HepG2 (cell line): ENCODE measurements at places on chromosomes 5 and 9.

DNA sequence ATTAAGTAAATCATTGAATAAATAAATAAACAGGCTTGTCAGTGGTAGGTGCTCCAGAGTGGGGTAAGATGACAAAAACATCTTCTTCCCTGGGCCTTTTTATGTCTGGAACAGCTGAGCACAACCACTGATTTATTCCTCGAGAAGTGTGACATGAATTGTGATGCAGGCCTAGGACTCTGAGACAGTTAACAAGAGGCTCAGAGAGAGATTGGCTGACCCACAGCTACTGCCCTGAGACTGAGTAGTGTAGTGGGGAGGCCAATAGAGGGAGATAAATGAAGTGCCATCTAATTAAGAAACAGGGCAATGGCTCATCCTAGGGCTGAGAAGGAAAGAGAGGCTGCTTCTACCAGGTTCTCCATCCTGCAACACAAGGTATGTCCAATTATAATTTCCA lies 369.3 kb upstream of the TRPC7 start:
- no peak for DNase-seq
- no peak overlapping the region for H3K4me3 ChIP-seq
- H3K4me1 ChIP-seq, result no peaks in the 10 kb centered on the region
- no peaks in the 10 kb centered on the region for H3K36me3 ChIP-seq

GRCh38 chr9:115850548-115851304 lies 302.9 kb upstream of the PAPPA start:
- H3K4me1 ChIP-seq, result no peaks in the 10 kb centered on the region
- no peak overlapping the region for H3K27ac ChIP-seq
- DNase-seq, result no peak
- H3K27me3 ChIP-seq, result no peaks in the 10 kb centered on the region

- no peaks in the 10 kb centered on the region for H3K36me3 ChIP-seq
- H3K27me3 ChIP-seq, result no peaks in the 10 kb centered on the region
- no peaks in the 10 kb centered on the region for H3K4me1 ChIP-seq
- no peak overlapping the region for H3K4me3 ChIP-seq
- no peak overlapping the region for H3K27ac ChIP-seq
Observed at GRCh38 chr5:77095189-77095588, 8.1 kb upstream of the ZBED3 start.

DNA sequence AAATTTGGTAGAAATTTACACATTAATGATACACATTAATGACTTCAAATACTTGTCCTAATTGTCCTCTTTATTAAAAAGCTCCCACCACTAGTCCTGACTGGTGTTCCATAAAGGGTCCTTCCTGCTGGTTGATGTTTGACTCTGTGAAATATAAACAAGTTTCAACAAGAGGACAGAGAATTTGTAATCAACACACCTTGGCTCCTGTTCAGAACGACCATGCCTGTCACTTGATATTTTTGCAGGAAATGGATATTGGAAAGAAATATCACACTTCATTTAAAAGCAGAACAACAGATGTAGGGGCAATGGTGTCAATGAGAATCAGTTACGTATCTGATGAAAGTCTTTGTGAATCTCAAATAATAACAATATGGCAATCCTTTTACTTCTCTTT lies 211.7 kb downstream of the ENC1 start:
- H3K27me3 ChIP-seq, result no peaks in the 10 kb centered on the region
- H3K4me3 ChIP-seq, result no peak overlapping the region
- no peak for DNase-seq
- peaks cover 22% of the 10 kb centered on the region for H3K4me1 ChIP-seq

GRCh38 chr5:56482363-56482762 lies 249.2 kb upstream of the ANKRD55 start:
- H3K4me1 ChIP-seq, result peaks cover 56% of the 10 kb centered on the region
- H3K36me3 ChIP-seq, result no peaks in the 10 kb centered on the region
- H3K4me3 ChIP-seq, result no peak overlapping the region
- peak overlapping the region; percentile 96 for H3K27ac ChIP-seq

DNA sequence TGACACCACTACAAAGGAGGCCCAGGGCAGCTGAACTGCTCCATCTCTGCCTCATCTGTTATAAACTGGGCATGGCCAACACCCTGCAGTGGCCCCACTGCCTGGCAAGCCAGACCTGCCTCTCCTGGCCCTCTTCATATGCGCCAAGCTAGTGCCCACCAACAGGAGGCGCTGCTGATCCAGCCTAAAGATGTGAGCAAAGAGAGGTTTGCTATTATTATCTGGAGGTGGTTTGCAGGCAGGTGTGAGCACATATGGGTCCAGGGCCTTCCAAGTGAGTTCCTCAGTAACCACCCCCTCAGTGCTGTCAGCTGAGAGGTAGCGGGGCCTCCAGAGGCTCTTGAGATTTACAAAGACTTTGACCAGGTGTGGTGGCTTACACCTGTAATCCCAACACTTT lies 232.2 kb downstream of the SYK start:
- H3K27ac ChIP-seq, result no peak overlapping the region
- H3K4me3 ChIP-seq, result no peak overlapping the region
- peak; percentile 13 for DNase-seq
- H3K4me1 ChIP-seq, result peaks cover 44% of the 10 kb centered on the region
- no peaks in the 10 kb centered on the region for H3K27me3 ChIP-seq
- H3K36me3 ChIP-seq, result no peaks in the 10 kb centered on the region

GRCh38 chr9:119758241-119758640 lies 389.0 kb upstream of the BRINP1 start:
- no peak overlapping the region for H3K4me3 ChIP-seq
- no peaks in the 10 kb centered on the region for H3K27me3 ChIP-seq
- no peaks in the 10 kb centered on the region for H3K36me3 ChIP-seq
- DNase-seq, result no peak

DNA sequence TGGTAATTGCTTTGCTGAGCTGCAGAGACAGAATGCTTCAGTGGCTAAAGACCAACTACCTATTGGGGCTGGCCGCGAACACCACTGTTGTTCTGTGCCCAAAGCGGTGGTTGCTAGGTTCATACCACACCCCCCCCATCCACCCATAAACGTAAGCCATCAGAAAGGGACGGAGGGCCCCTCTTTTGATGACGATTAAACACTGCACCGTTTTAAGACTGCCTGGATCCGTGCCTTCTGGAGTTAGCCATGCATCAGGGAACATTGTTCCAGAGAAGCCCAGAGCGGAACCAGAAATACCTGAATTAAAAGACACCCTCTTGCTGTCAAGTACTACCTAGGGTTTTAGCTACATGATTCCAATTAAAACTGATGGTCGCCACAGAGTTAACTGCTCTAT lies 369.1 kb upstream of the DAP start:
- no peak overlapping the region for H3K27ac ChIP-seq
- no peaks in the 10 kb centered on the region for H3K36me3 ChIP-seq
- H3K4me1 ChIP-seq, result no peaks in the 10 kb centered on the region
- peaks cover 3% of the 10 kb centered on the region; the same call in 1 of the 3 replicates for H3K27me3 ChIP-seq
- DNase-seq, result no peak

DNA sequence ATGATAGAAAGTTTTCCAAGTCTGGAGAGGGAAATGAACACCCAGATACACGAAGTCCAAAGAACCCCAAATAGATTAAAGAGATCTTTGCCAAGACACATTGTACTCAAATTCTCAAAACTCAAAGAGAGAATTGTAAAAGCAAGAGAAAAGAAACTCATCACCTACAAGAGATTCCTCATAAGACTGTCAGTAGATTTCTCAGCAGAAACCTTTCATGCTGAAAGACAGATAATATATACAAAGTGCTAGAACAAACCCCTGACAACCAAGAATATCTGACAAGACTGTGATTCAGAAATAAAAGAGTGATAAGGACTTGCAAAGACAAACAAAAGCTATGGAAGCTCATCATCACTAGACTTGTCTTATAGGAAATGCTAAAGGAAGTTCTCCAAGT lies 326.7 kb upstream of the ZNF608 start:
- no peak for DNase-seq
- no peaks in the 10 kb centered on the region for H3K4me1 ChIP-seq
- no peaks in the 10 kb centered on the region for H3K27me3 ChIP-seq
- no peak overlapping the region for H3K4me3 ChIP-seq
- H3K27ac ChIP-seq, result no peak overlapping the region

DNA sequence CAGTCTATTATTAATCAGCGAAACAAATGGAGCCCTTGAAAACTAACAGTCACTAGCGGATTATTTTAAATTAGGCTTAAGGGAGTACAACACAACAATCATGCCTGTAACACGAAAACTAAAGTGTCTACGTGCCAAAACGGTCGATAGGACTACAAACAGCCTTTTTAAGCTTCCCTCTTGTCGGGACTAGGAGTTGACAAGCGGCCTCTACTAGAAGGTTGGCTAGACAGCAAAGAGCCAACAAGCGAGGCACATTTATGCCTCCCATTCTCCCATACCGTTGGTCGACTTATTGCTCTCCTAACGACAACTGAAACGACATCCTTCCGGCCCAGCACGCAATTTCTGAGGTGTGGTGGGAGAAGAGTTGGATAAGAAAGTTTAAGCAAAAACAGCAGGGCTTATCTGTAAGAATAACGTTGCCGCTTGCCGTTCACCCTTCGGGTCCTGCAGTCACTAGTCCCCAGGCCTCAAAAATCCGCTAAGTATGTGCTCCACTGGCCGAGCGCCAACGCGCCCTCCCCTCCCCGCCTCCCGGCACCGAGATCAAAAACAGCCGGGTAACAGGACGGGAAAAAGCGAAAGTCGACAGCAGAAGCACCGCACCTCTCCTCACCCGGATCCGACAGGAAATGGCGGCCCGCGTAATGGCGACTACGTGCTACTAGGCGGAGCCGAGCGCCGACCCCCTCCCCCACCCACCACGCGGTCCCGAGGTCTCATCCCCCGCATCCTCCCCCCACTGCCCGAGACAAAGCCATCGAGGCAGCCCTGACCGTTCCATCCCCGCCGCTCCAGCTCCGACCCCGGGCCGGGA lies 813 bp downstream of the HNRNPK start:
- H3K36me3 ChIP-seq, result peaks cover 37% of the 10 kb centered on the region
- H3K4me1 ChIP-seq, result peaks cover 66% of the 10 kb centered on the region
- peak overlapping the region; percentile 95 for H3K4me3 ChIP-seq
- peak overlapping the region; percentile 96 for H3K27ac ChIP-seq
- H3K27me3 ChIP-seq, result peaks cover 6% of the 10 kb centered on the region; the same call in 1 of the 3 replicates

- no peak overlapping the region for H3K27ac ChIP-seq
- H3K36me3 ChIP-seq, result no peaks in the 10 kb centered on the region
Observed at GRCh38 chr5:146041180-146041789, 64.1 kb downstream of the PLAC8L1 start.

- H3K27me3 ChIP-seq, result no peaks in the 10 kb centered on the region
- H3K4me1 ChIP-seq, result peaks cover 49% of the 10 kb centered on the region
- H3K4me3 ChIP-seq, result peak overlapping the region; percentile 89; the same call in 1 of the 2 replicates
- peaks cover 8% of the 10 kb centered on the region; the same call in 1 of the 3 replicates for H3K36me3 ChIP-seq
- no peak for DNase-seq
- H3K27ac ChIP-seq, result peak overlapping the region; percentile 85
Observed at GRCh38 chr9:33288828-33289483, 1.4 kb upstream of the NFX1 start.

- H3K36me3 ChIP-seq, result no peaks in the 10 kb centered on the region
- peaks cover 65% of the 10 kb centered on the region for H3K4me1 ChIP-seq
- H3K4me3 ChIP-seq, result no peak overlapping the region
- DNase-seq, result no peak
- no peaks in the 10 kb centered on the region for H3K27me3 ChIP-seq
Observed at GRCh38 chr5:173306695-173307094, 21.5 kb downstream of the STC2 start.

DNA sequence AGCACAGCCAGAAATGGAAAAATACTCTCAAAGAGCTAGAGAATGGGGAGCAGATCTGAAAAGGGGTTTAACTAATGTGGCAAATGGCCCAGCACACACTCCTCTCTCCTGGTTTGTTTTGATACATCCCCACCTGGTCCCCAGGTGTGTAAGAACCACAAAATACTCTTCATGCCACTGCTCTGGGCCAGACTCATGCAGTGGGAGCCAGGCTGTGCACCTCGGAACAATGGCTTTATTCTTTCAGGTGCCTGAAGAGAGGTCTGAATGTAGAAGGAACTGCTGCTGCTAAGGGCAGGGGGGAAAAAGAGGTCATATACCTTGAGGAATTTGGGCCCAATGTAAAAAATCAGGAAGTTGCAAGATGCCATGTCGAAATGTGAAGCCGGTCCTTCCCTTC lies 123.9 kb upstream of the ADAMTSL1 start:
- no peak for DNase-seq
- no peak overlapping the region for H3K4me3 ChIP-seq
- no peaks in the 10 kb centered on the region for H3K4me1 ChIP-seq
- H3K27me3 ChIP-seq, result no peaks in the 10 kb centered on the region
- no peaks in the 10 kb centered on the region for H3K36me3 ChIP-seq
- H3K27ac ChIP-seq, result no peak overlapping the region

GRCh38 chr9:92645041-92645440 lies 24.9 kb downstream of the IPPK start:
- no peak overlapping the region for H3K27ac ChIP-seq
- DNase-seq, result no peak
- H3K4me1 ChIP-seq, result 0 out of 2 replicates have a peak, but pooled peaks cover 7% of the 10 kb centered on the region
- H3K27me3 ChIP-seq, result no peaks in the 10 kb centered on the region
- no peak overlapping the region for H3K4me3 ChIP-seq
- H3K36me3 ChIP-seq, result peaks cover 74% of the 10 kb centered on the region
